ENCODE measurements at places on chromosomes 5 and 9.

DNA sequence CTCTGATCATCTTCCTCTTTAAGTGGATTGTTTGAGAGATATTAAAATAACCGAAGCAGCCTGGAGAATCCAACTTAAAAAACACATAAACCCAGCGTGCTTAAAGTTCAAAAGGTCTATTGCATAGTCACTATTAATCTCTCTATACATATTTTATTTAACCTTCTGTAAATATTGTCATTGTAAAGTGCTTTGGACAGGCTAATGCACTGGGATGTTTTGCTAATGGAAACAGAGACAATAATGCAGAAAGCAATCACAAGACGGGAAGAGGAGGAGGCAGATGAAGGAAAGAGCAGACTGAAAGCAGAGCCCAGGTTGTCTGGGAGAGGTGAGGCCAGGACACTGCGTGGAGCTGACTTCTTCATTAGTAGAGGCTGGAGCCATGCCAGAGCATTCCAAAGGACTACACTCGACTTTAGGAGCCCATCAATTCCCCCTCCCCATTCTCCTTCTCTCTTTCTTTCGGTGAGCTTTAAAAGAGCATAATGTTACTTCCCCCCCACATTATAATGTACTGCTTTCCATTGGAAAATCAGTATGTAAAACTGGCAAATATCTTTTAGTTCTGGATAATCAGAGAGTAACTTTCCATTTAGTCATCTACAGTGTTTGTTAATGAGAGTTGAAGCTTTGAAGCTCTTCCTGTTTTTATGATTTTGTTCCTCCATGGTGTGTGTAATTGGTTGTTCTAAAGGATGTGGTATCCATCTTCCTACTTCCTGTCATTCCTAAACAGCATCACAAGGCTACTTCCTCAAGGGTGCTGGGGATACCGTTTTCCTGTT is 307.3 kb upstream of the MPDZ start:
- DNase-seq, result no peak

GRCh38 chr9:134267305-134267880 is 58.9 kb upstream of the RXRA start:
- DNase-seq, result peak; percentile 6

GRCh38 chr5:179331591-179332375 is 13.5 kb downstream of the ADAMTS2 start:
- no peak for DNase-seq

GRCh38 chr9:133519693-133520092 is 5.1 kb downstream of the MYMK start:
- DNase-seq, result peak; percentile 13

DNA sequence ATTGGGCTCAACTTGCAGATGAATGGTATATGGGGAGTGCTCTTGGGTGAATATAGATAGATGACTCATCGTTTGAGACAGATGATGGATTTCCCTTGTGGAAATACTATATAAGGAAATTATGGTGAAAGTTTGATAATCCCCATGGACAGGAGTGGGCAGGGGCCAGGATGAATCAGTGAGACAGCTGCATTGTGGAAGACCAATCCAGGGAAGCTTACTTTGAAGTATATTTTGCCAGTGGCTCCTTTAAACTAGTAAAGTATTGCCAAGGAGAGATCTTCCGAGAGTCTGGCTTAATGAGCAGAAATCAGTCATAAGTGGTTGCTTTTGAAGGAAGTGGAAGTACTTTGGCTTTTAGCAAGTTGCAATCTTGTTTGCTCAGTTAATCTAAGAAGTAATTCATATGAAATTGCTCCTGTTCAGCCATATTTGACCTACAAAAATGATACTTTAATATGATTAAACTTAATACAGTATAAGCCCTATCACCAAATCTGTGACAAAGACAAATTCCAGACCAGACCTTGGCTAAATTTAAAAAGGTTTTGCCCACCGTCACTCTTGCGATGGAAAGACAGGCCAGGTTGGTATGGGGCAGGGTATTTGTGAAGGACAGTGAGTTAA is 9.3 kb upstream of the TNC start:
- peak; percentile 52 for DNase-seq

DNA sequence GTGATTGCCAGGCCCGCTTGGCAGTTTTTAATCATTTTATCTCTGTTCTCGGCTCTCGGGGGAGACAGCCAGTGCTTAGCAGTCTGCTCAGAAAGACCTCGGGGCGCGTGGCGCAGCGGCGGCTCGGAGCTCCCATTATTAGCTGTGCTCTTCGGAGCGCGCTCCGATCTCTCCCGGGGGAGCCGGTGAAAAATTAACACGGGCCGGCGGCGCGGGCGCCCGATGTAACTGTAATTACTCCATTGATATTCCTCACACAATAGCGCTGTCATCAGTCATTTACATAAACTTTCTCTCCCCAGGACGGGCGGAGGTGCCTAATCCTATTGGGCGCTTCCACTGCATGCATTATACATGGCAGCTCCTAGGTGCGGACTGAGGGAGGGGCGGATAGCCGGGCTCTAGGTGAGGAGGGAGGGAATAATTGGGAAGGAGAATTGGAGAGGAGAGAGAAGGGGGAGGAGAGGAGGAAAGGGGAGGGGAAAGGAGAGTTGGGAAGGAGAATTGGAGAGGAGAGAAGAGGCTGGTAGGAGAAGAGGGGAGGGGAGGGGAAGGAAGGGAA is 24.9 kb downstream of the LMX1B start:
- DNase-seq, result no peak

DNA sequence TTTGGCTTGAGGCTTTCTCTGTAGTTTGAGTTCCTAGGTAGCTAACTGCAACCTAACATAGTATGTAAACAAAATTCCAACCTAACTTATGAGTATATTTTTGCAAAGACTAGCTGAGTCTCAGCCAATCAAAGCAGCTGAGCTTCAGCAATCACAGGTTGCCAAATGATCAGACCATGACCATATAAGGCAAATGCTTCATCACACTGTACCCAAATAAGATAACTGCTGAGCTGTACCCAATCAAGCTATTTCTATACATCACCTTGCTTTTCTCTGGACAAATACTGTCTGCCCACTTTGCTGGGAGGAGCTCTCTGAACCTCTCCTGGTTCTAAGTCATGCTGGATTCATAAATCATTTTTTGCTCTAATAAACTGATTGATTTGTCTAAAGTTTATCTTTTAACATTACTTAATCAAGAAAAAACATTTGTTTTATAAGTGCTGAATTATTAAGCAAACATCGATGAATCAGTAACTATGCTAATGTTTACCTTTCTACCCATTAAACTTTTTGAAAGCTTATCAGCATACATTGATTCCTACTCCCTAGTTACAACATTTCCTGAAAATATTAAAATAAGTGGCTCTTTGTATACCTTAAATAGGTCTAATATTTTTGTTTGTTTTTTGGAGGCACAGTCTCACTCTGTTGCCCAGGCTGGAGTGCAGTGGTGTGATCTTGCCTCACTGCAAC is 129.7 kb upstream of the PCA3 start:
- DNase-seq, result peak; percentile 73

DNA sequence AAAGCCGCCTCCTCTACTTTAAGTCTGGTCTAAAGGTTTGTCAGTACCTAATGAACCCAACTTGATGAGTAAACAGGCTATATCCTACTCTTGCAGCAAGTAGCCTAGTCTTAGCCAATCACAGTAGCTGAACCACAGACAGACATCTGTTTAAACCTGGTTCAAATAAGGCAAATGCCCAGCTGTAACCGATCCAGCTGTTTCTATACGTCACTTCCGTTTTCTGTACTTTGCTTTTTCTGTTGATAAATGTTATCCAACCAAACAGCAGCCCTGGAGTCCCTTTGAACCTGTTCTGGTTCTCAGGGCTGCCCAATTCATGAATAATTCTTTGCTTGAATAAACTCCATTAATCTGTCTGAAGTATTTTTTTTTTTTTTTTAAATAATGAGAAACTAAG is 76.9 kb upstream of the EQTN start:
- DNase-seq, result no peak

DNA sequence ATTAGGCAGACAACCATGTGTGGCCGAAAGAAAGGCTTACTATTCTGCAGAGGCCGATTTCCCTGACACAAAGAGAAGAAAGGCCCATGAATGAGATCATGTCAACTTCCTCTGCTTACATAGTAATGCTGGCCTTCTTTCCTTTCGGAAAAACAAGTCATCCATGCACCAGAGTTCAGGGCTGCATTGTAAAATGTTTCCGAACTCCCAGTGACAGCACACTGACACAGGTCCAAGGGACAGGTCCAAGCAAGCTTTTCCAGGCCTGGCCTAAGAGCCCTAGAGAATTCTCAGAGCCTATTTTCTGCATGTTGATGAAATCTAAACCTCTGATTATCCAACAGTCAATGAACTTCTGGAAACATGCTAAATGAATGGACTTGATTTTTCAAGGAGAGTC is 140.9 kb downstream of the ZNF608 start:
- no peak for DNase-seq

GRCh38 chr9:111948951-111949350 is 52.3 kb downstream of the UGCG start:
- DNase-seq, result no peak

DNA sequence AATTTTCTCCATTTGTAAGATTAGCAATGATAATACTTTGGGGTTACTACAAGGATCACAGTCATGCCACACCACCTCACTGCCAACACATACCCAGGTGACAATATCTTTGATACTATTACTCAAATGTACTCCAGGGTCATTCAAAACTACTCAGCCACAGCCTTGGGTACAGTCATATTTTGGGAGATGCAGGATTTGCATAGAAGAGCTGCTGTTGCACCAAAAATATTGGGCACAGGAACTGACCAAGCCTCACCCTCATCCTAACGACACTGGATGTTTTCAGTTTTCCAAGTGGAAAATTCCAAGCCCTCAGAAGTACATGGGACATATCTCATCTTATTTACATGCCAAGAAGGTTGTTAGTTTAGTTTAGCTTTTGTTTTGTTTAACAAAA is 120.9 kb upstream of the C6 start:
- no peak for DNase-seq

DNA sequence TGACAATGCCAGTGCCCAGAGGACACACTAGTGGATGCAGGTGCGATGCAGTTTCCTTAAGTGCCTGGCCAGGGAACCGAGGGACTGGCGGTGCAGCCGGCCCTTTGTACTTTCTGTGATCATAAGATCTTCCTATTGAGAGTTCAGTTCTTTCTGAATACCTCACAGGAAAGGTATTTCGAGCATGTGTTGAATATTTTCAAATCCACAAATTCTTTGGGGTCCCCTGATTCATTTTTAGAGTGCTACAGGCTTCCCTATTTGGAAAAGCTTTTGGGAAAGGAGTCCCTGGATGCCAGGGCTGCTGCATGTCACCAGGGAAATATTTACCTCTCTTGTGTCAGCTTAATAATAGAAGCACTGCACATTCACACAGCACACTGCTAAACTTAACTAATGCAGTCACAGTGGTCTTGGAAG is 281.5 kb downstream of the GADD45G start:
- DNase-seq, result peak; percentile 18

Data from EH (cell line).